ENCODE measurements at places on chromosomes 3 and 15.

- DNase-seq, result no peak
Measured at GRCh38 chr15:93063262-93063671, 25.7 kb downstream of the RGMA start.

DNA sequence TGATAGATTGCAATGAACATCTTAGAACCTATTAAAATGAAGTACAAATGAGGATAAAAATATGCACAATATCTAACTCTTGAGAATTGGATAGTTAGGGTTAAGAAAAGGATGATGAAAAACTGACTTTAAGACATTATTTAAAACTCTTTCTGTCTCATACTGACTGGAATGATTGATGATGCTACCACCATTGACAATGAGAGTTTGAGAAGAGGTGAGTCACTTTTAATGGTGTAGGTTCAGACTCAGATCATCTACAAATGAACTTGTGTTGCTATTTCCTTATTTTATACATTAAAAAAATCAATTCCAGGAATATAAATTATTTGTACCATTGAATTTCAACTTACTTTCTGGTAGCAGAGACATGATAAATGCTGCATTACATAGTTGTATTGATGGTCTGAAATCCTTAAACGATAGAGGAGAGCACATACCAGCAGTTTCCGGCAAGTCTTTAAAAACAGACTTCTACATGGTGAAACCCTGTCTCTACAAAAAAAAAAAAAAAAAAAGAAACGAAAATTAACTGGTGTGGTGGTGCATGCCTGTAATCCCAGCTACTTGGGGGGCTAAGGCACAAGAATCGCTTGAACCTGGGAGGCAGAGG lies 409.0 kb downstream of the OTOL1 start:
- DNase-seq, result no peak

GRCh38 chr3:24135280-24135679 lies 190.2 kb downstream of the NR1D2 start:
- no peak for DNase-seq

DNA sequence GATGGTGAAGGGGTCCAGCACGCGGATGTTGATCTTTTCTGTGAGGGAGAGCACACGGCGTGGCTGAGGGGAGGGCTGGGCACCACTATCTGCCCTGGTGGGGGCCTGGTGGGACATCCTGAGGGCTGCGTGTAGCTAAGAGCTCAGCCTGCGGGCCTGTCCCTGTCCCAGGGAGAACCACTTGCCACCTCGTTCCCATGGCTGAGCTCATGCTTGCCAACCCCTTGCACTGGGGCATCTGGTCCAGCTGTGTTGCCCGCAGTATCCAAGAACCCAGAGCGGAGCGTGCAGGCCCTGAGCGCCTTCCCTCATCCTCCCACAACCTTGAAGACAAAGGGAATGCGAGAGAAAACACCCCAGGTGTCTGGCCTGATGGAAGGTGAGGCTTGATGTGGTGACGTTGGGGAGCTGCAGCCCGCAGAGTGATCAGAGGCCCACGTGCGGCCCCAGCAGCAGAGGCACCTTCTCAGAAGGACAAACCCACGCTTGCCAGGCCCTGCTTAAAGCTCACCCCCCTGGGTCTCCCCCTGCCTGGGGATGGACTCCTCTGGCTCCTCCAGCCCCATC lies 28.9 kb downstream of the TKT start:
- DNase-seq, result no peak

GRCh38 chr3:192858849-192859585 lies 58.6 kb downstream of the MB21D2 start:
- DNase-seq, result no peak

DNA sequence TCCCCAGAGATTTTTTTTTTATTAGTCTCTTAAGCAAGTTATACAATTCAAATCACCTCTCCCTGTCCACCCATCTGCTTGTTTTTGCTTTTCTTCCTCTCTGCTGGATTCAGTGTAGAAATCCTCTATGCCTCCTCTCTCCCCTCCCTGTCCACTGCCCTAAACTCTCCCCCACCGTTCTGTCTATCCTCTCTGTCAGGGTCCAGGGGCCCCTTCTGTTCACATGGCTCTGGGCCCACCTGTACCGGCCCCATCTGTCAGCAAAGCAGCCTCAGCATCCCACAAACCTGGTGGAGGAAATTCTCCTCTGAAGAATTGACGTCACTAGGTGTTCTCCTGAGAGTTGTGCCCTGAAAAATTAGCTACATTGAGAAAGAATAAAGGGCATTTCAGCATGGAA lies 137.6 kb upstream of the CMC1 start:
- no peak for DNase-seq
